Frontal cortex (tissue), 4 donors: ENCODE measurements at places on chromosomes 13 and 19.

DNA sequence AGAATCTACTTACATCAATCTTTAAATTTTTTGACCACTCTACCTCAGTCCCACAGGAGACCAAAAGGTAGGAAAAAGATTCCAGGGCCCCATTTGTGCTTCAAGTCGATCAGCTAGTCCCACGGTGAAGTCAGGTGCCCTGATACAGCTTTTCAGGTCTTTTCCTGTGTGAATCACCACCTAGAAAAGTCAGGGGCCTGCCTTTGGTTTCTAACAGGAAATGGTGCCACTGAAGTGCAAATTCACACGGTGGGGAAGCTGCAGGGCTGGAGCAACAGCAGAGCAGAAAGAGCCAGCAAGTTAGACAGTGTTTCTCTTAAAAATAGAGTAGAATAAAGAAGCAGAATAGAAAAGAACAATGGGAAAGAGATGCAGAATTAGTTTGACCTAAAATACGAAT, 107.5 kb downstream of the KLF12 start:
- DNase-seq = no peak

- no peak for DNase-seq
These were observed 29.8 kb downstream of the DGKH start for GRCh38 chr13:42078128-42078808.

DNA sequence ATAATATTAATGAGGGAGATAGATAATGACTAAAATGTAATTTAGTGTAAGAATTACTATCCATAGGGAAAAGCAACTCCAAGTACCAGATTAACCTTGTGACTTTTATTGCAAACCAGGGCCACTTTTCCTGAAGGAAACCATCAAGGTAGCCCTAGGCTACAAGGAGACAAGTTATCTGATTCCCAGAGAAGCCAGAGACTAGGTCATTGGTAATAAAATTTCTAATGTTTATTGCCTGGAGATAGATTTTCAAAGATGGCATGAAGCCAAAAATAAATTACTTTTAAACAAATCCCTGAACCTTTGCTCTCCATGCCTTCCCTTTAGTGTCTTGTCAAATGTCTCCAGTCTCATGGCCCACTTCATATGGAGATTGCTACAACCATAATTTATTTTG, 610.1 kb upstream of the SLC10A2 start:
- DNase-seq = no peak

DNA sequence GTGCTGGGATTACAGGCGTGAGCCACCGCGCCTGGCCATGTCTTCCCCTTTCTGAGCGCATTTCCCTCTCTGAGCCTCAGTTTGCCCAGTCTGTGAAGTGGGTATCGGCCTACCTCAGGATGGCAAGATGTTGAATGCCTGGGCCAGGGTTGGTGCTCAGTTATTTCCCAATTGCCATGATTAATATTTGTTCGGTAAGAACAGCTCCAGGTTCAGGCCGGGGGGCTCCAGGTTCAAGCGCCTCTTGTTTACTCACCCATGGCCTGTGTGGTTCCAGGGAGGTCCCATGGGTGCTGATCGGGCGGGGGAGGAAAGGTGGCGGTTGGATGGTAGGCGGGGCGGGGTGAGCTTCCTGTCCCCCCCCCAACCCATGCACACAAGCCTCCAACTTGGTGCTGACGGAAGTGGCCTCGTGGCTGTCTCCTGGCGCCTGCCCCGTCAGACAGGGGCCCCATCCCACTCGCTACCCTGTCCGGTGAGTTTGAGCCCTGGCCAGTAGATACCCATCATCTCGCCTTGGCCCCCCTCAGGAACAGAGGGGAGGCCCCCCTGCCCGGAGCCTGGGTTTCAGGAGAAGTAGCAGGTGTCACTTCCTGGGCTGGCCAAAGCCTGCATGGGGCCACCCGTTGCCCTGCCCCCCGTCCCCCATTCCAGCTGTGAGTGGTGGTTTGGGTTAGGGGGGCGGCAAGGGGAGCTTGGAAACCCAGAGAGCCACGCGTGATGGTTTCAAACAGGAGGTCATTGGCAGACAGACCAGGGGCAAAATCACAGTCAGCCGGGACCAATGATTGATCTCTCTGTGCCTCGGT, at the start of gene FCHO1:
Gene FCHO1, plus strand, starts transcription at position 375 of the 809 bp plus-strand sequence. CDS start 3,688 bp downstream, outside the sequence.
- no peak for DNase-seq

GRCh38 chr19:14031719-14032480, at the start of gene IL27RA:
IL27RA (plus strand) TSS chr19:14031762; CDS start chr19:14031873, 111 bp downstream.
- DNase-seq = peak; percentile 66

DNA sequence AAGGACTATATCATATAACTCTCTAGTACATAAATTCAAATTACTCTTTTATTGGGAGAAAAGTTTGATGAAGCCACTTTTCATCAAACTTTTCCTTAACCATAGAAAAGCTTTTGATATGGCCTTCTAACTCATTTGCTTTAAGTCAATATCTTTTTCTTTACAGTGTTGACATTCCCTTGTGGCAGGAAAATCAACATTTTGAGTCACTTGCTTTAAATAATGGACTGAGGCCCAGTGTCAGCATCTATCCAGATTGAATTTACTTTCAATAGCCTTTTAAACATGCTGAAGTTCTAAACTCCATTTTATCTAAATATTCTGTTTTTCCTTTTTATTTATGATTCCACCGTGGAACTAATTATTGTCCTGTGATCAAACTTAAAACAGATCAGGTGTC, 62.7 kb downstream of the PCDH9 start:
- DNase-seq = no peak

GRCh38 chr19:4064496-4065260, 2.0 kb downstream of the ZBTB7A start:
- peak; percentile 80 for DNase-seq

DNA sequence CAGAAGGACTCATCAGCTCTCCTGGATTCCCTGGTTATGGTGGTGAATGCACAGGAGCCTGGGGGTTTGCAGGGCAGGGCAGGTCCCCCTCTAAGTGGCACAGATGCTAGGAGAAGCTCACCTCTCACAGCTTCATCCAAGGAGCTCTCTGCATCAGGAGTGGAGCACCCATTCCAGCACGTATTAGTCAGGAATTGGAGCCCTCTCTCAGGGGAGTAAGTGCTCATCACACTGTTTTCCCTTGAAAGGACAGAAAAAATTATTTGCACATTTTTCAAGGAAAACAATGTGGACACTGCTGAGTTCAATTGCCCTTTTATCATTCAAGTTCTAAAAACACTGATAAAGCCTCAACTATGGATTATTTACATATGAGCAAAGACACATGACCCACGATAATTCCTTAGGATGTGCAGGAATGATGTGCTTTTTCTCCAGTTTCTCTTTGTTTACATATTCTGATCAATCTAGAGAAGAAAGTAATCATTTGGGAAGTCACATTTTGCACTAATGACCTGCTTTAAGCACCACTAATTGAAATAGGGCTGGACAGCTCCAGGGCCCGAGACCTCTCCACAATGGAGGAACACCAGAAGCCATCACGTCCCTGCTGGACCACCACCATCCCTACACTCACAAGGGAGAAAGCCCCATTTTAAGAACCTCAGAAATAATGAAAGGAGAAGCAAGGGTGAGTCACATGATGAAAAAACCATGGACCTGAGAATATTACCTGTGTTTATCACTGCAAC, 40.6 kb downstream of the SOHLH2 start:
- no peak for DNase-seq

- DNase-seq = peak; percentile 42
These were observed 1.1 kb downstream of the KMT5C start for GRCh38 chr19:55340784-55341147.

DNA sequence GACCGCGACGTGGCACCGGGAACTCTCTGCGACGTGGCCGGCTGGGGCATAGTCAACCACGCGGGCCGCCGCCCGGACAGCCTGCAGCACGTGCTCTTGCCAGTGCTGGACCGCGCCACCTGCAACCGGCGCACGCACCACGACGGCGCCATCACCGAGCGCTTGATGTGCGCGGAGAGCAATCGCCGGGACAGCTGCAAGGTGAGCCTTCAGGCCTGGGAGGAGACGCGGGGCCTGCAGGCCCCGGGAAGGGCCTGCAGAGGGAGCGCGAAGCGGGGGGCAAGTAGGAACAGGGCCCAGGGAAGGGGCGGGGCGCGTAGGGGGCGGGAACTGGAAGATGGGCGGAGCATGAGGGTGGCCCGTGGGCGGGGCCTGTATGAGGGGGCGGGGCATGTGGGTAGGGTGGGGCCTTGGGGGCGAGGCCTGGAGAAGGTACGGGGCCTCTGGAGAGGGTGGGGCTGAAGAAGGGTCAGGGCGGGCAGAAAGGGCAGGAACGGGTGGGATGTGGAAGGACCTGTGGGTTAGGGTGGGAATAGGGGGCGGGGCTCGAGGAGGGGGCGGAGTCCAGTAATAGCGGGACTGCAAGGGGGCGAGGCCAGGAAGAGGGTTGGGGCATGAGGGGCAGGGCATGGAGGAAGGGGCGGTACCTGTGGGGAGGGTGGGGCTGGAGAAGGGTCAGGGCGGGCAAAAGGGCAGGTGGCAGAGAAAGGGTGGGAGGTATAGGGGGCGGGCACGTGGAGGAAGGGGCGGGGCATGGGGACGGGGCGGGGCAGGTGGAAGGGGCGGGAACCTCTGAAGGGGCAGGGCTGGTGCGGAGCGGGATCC, 2.5 kb downstream of the CFD start:
- no peak for DNase-seq

DNA sequence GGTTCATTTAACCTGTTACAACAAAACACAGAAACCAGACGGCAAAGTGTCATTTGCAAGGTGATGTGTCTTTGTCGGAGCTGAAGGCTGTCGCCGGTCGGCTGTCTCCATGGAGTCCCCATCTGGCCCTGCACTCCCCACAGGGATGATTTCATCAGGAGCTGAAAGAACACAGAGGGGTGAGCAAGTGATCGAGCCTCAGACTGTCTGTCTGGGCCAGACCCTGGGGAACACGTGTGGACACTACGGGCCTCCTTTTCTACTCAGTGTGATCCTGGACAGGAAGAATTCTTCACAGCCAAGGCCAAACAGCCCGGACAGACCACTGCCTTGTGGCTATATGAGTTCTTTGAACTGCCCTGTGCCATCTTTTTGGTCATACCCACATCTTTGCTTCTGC, 85.1 kb downstream of the RNASEH2B start:
- no peak for DNase-seq

GRCh38 chr13:88704600-88705275, 1033.6 kb downstream of the SLITRK5 start:
- no peak for DNase-seq

GRCh38 chr13:78036841-78037240, 118.2 kb upstream of the EDNRB start:
- no peak for DNase-seq

DNA sequence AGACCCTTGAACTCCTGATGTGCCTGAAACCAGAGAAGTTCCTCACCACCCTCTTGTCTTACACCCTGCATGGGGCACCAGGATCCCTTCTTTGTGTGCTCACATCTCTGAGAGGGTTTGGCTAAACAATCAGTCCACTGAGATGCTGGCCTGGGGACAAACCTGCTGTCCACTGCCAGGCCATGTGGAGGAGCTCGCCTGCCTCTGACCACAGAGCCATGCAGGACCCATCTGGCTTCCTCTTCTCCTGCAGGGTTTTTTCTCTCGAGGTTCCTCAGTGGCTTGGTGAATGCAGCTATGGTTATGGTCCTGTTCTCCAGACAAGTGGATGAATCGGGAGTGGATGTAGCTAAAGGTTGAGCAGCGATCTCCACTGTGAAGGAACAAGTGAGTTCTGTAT, 49.1 kb upstream of the MEDAG start:
- no peak for DNase-seq

DNA sequence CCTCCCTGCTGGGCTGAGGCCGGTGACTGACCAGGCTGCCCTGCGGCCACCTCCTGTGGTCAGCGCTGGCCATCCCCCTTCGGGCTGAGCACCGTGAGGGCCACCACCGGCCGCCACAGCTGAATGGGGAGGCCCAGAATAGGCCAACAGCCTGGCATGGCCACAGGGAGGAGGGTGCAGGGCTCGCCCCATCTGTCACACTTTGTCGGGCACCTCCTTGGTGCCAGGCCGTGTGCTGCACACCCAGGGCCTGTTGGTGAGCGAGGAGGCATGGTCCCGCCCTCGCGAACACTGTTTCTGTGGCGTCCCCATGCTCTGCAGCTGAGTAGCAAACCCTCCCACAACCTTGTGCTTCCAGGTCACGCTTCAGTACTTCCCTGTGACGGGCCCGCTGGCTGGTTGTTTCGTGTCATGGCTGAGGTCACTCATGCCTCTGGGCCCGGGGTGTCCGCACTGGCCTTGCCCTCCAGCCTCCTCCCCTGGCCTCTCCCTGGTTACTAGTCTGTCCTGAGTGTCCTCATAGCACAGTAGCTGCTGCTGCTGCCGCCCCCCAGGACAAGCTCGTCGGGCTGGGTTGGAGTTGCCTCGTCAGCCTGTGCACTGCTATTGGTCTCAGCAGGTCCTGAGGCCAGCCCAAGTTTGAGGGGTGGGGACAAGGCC, 15.2 kb downstream of the EPN1 start:
- DNase-seq = no peak

DNA sequence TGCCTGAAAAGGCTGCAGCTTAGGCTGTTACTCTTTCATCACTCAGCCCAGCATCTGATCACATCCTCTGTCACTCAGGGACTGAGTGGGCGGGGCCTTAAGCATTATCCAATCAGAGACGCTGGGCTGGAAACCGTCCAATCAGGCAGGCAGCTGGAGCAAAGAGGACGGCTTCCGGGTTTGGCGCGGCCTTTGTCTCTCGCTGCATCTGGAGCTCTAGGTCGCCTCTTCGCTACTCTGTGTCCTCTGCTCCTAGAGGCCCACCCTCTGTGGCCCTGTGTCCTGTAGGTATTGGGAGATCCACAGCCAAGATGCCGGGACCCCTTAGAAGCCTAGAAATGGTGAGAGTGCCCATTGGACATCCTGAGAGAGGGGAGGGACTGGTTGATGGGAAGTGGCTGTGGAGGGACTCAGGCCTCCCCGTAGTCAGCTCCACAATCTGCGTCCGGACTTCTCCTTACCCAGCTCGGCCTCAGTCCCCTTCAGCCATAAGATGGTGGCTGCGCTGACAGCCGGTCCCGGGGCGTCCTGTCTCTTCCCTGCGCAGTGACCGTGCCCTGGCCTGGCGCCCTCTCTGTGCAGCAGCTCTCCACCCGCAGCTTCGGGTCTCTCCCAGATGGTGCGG, at the start of gene ZNF486:
Gene ZNF486, plus strand, starts transcription at position 195 of the 625 bp plus-strand sequence. Its CDS starts 117 bp downstream, at position 312.
- DNase-seq = peak; percentile 70

DNA sequence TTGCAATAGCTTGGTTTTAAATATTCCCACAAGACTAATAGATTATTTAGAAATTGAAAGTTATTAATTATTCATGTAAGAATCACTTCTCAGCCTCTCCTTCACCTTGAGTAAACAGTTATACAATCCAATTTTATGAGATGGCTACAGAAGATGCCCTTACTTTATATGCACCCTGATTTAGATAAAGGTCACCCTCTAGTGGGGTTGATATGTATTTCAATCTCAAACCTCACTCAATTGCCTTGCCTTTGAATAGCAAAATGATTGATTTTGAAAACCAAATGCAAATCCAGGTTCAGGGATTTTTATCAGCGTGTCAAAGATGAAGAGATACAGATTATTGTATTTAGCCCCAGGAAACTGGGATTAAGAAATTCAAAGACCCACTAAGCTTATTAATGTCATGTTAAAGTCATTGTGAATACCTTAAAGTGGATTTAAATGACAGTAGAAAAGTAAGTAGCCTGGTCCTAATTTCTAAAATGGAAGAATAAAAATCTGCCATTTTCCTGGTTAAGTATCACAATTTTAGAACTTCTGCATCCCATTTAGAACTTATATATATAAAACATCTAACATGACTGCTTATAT, 305.1 kb downstream of the ITGBL1 start:
- peak; percentile 14 for DNase-seq
